ENCODE measurements at places on chromosomes 12 and 14. TPM values are rescaled to one million over a fixed set of nuclear protein-coding genes. Genes with fewer than 3 reads are reported as not detected.

Gene CLEC7A
- 7.4 TPM for total RNA-seq

Gene SYNE2
- 173 TPM for total RNA-seq

Gene BCL2L14
- not detected for total RNA-seq

Gene LRRIQ1
- total RNA-seq, result 0.29 TPM

Gene UNC79
- total RNA-seq, result 0.21 TPM

Gene VDR
- total RNA-seq, result 3.1 TPM

Gene MYBPC1
- total RNA-seq, result 10.2 TPM

Gene CPNE6
- not detected for total RNA-seq

Gene KRT75
- total RNA-seq, result not detected

Gene TAS2R46
- total RNA-seq, result 0.50 TPM

Gene OR11H12
- not detected for total RNA-seq

Gene KLRC3
- total RNA-seq, result not detected

Gene NAB2
- 17.1 TPM for total RNA-seq

Gene KRT74
- total RNA-seq, result not detected

Gene C12orf60
- total RNA-seq, result 0.94 TPM

Gene DIO3
- total RNA-seq, result 1.1 TPM

Gene ITGB7
- 0.81 TPM for total RNA-seq

Gene PKP2
- total RNA-seq, result 124 TPM

Gene DENND5B
- 28.7 TPM for total RNA-seq

Gene RNASE12
- not detected for total RNA-seq

Gene ACOT4
- total RNA-seq, result 1.6 TPM

Gene FITM1
- 103 TPM for total RNA-seq

Gene CLMN
- total RNA-seq, result 13.2 TPM

Gene POTEM
- not detected for total RNA-seq

Gene GPR162
- total RNA-seq, result 8.4 TPM

Gene CPNE8
- total RNA-seq, result 26.4 TPM

Gene WNT1
- total RNA-seq, result not detected

Gene TMPO
- total RNA-seq, result 16.8 TPM

Gene RFX4
- not detected for total RNA-seq

Gene TAMALIN
- total RNA-seq, result 25.3 TPM

Gene KRT3
- not detected for total RNA-seq

Gene ADCY4
- total RNA-seq, result 19.2 TPM

Gene CCER1
- not detected for total RNA-seq

Gene FICD
- 4.6 TPM for total RNA-seq

Gene MYH7
- 201 TPM for total RNA-seq
